ENCODE measurements at places on chromosomes 7 and 10. TPM values are rescaled to one million over a fixed set of nuclear protein-coding genes. Genes with fewer than 3 reads are reported as not detected.

FAM25A gene
- not detected for total RNA-seq

TFEC gene
- total RNA-seq, result 3.6 TPM

FKBP6 gene
- total RNA-seq, result not detected

CCL24 gene
- not detected for total RNA-seq

AGBL3 gene
- 0.56 TPM for total RNA-seq

MMD2 gene
- not detected for total RNA-seq

EIF3A gene
- 143 TPM for total RNA-seq

DNAH11 gene
- 0.24 TPM for total RNA-seq

NPSR1 gene
- total RNA-seq, result not detected

VWDE gene
- 0.58 TPM for total RNA-seq

CALY gene
- not detected for total RNA-seq

PDE6C gene
- total RNA-seq, result not detected

CXCL12 gene
- total RNA-seq, result 142 TPM

NODAL gene
- total RNA-seq, result not detected
